ENCODE measurements at places on chromosomes 11 and 22.

DNA sequence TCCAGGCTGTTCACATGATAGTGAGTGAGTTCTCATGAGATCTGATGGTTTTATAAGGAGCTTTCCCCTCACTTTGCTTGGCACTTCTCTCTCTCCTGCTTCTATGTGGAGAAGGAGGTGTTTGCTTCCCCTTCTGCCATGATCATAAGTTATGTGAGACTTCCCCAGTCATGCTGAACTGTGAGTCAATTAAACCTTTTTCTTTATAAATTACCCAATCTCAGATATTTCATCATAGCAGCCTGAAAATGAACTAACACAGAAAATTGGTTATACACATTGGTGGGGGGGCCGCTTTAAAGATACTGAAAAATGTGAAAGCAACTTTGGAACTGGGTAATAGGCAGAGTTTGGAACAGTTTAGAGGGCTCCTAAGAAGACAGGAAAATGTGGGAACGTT lies 741.1 kb upstream of the LUZP2 start:
- DNase-seq, result no peak

DNA sequence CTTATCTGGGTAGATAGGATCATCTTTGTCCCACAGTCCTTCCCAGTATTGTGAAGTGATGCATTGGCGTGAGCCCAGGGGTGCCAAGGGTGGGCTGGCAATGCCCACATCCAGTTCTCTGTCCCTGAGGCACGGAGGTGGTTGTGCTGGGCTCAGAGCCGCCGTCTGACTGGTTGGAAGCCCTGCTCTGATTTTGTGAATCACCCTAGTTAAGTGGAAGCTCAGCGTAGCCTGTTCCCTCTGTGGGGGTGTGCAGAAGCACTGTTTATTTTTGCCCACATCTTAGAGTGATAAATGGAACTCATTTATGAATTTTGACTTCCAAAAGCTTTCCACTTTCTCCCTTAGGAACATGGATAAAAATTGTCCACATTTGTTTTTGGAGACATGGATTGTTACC lies 13.6 kb downstream of the BCR start:
- DNase-seq, result no peak

- DNase-seq, result no peak
Observed at GRCh38 chr22:40452730-40453487, 82.5 kb downstream of the SGSM3 start.

- DNase-seq, result no peak
Observed at GRCh38 chr11:33879375-33879774, 12.5 kb downstream of the LMO2 start.

Measured in CD8-positive, alpha-beta memory T cell (primary cell).